ENCODE measurements at places on chromosomes 4 and X.

GRCh38 chr4:112604589-112604988 lies 32.1 kb downstream of the ZGRF1 start:
- peak; percentile 20 for DNase-seq

GRCh38 chrX:68874076-68874475 lies 45.3 kb downstream of the EFNB1 start:
- no peak for DNase-seq

GRCh38 chrX:44596277-44596676 lies 53.6 kb upstream of the FUNDC1 start:
- no peak for DNase-seq

GRCh38 chr4:170875868-170876267 lies 786.1 kb upstream of the AADAT start:
- DNase-seq, result no peak

- DNase-seq, result no peak
Measured at GRCh38 chrX:113892891-113893290, 691.0 kb upstream of the HTR2C start.
